ENCODE measurements at places on chromosomes 1 and 21. TPM values are rescaled to one million over a fixed set of nuclear protein-coding genes. Genes with fewer than 3 reads are reported as not detected.
A peak's percentile ranks its signal among the peaks of the same experiment; 100 is the strongest.

- no peak overlapping the region for H3K27ac ChIP-seq
- no peaks in the 10 kb centered on the region for H3K4me1 ChIP-seq
- H3K4me3 ChIP-seq = no peak overlapping the region
These were observed 116.2 kb downstream of the KCNJ6 start for GRCh38 chr21:37800057-37800455.

DNA sequence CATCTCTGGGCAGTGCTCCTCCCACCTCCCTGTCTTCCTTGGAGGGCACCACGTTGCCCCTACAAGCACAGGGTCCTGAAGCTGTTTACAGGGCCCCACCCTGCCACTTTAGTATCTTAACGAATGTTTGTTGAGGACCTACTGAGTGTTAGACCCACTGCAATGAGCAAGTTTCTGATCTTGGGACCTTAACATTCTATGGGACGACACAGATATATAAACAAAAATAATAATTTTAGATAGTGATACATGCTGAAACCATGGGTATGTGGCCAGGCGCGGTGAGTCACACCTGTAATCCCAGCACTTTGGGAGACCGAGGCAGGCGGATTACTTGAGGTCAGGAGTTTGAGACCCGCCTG is 10.1 kb downstream of the ENTREP3 start:
- peak overlapping the region; percentile 62 for H3K4me3 ChIP-seq
- H3K27ac ChIP-seq = peak overlapping the region; percentile 91
- no peaks in the 10 kb centered on the region for H3K27me3 ChIP-seq
- peaks cover 46% of the 10 kb centered on the region for H3K4me1 ChIP-seq
- no peak for DNase-seq

DNA sequence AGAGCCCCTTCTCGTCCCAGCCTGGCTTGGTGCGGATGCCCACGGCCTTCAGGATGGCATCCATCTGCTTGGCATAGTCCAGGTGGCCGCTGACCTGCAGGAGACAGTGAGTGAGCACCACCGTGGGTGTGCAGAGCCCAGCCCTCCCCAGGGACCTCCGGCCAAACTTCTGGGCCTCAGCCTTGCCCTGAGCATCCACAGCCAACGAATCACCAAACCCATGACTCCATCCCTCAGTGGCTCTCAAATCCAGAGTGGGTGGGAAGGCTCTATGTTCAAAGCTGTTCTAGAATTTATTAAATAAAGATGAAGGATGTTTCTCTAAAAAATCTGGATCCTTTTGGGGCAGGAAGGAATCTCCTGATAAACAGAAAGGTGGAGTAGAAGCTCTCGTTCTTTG is 18.7 kb downstream of the HTR6 start:
- no peak for DNase-seq
- H3K27me3 ChIP-seq = no peaks in the 10 kb centered on the region
- H3K4me3 ChIP-seq = no peak overlapping the region
- no peaks in the 10 kb centered on the region for H3K4me1 ChIP-seq

DNA sequence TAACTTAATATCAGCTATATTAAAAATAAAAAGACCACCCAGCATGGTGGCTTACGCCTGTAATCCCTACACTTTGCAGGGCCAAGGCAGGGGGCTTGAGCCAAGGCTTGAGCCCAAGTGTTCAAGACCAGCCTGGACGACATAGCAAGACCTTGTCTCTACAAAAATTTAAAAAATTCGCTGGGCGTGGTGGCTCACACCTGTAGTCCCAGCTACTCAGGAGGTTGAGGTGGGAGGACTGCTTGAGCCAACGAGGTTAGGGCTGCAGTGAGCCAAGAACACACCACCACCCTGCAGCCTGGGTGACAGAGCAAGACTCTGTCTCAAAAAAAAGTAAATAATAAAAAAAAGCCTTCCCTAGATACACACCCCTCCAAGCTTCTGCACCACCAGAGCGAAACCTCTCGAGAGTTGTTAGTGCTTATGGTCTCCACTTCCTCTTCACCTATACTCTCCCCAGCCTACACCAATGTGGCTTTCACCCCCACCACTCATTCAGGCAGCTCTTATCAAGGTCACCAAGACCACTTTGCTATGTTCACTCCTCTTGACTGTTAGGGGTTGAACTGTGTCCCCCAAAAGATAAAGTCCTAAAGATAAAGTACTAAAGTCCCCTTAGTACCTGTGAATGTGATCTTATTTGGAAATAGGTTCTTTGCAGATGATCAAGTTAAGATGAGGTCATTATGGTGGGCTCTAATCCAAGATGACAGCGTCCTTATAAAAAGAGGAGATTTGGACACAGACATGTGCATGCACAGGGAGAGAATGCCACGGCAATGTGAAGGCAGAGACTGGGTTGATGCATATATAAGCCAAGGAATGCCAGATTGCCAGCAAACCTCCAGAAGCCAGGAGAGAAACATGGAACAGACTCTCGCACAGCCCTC is 6.8 kb upstream of the PPP1R15B start:
- no peak overlapping the region for H3K4me3 ChIP-seq
- H3K4me1 ChIP-seq = peaks cover 40% of the 10 kb centered on the region
- DNase-seq = no peak
- H3K27me3 ChIP-seq = no peaks in the 10 kb centered on the region

- peaks cover 5% of the 10 kb centered on the region for H3K4me1 ChIP-seq
- H3K27me3 ChIP-seq = no peaks in the 10 kb centered on the region
- H3K4me3 ChIP-seq = peak overlapping the region; percentile 53
- no peaks in the 10 kb centered on the region for H3K36me3 ChIP-seq
- no peak overlapping the region for H3K27ac ChIP-seq
These were observed 284.7 kb downstream of the CAMTA1 start for GRCh38 chr1:7069931-7070330.

DNA sequence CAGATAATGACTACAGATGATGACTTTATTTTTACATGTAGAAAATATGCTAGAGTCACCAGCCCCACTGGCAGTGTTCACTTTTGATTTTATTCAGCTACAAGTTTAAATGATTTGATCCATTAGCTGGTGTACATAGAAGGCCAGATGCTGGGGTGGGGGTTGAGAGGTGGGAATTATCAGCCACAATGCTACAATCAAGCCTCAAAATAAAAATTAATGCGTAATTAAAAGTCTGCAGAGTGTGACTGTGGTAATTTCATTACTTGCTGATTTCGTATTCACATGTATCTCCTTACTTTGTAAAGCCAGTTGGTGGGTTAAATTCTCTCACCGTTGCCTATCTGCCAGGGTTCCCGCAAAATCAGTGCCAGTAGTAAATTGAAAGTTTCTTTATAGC is 109.3 kb downstream of the GALNT2 start:
- H3K36me3 ChIP-seq = no peaks in the 10 kb centered on the region
- no peak for DNase-seq
- H3K27ac ChIP-seq = no peak overlapping the region

GRCh38 chr1:159860456-159860855 is 2.0 kb downstream of the VSIG8 start:
- no peak for DNase-seq
- no peak overlapping the region for H3K4me3 ChIP-seq
- H3K4me1 ChIP-seq = peaks cover 5% of the 10 kb centered on the region
- H3K27ac ChIP-seq = no peak overlapping the region

DNA sequence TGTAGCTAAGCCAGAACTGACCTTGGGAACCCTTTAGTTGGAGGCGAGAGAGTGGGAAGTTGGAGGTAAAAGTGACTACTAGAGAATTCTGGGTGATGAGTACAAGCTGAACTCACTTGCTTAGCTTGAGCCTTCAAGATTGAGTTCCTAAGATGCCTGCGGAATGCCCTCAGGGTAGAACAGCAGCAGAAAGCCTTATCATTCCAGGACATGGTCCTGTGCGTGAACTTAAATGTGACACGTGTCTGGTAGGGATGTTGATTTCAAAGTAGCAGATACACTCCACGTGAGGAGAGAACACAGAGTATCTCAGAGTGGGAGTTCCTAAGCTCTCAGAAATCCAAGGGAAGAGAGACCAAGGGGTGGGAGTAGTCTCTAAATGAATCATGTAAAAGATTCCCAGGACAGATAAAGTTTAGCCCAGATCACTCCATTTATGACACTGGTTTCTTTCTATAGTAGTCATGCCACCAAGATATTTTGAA is 60.1 kb downstream of the KCNK1 start:
- H3K4me1 ChIP-seq = peaks cover 2% of the 10 kb centered on the region
- H3K36me3 ChIP-seq = no peaks in the 10 kb centered on the region
- DNase-seq = peak; percentile 55
- H3K27me3 ChIP-seq = no peaks in the 10 kb centered on the region

- H3K36me3 ChIP-seq = no peaks in the 10 kb centered on the region
- H3K4me1 ChIP-seq = peaks cover 42% of the 10 kb centered on the region
- no peak overlapping the region for H3K27ac ChIP-seq
- no peaks in the 10 kb centered on the region for H3K27me3 ChIP-seq
These were observed 28.5 kb upstream of the C1orf105 start for GRCh38 chr1:172391976-172392375.

- H3K27ac ChIP-seq = no peak overlapping the region
- H3K4me1 ChIP-seq = peaks cover 37% of the 10 kb centered on the region
These were observed 6.3 kb upstream of the ERRFI1 start for GRCh38 chr1:8032366-8032910.

DNA sequence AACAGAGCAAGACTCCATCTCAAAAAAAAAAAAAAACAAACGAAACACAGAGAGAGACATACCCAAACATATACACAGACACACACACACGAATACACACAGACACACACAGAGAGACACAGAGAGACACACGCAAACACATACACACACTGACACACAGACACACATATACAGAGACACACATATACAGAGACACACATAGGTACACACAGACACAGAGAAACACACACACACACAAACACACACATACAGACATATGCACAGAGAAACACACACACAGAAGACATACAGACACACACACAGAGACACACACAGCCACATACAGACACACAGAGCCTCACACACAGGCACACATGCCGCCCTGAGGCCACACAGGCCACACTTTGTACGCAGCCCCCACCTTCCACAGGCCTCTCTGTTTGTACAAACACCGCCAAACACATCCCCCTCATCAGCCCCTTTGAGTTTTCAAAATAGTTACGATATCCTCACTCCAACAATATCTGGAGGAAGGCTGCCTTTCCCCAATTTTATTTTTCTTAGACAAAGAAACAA is 57.5 kb upstream of the ABCG1 start:
- H3K27ac ChIP-seq = no peak overlapping the region
- no peaks in the 10 kb centered on the region for H3K27me3 ChIP-seq
- peaks cover 11% of the 10 kb centered on the region for H3K4me1 ChIP-seq
- H3K36me3 ChIP-seq = no peaks in the 10 kb centered on the region

DNA sequence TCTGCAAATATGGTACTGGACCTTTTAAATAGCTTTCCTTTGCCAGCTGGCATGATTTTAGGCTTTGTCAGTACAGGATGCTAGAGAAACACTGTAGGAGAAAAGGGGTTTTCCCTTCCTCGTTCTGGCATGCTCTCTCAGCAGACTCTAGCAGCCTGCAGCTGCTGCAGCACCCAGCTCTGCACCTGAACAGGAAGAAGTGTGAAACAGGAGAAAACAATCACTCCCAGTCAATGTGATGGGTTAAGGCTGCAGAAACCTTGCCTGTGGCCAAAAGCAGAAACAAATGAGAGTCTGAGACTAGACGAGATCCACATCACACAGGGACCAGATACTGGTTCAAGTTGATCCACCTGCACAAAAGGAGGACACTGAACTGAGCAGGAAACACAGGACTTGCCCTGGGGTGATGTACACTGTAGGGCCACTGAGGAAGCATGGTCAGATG is 21.2 kb downstream of the OVGP1 start:
- no peaks in the 10 kb centered on the region for H3K4me1 ChIP-seq
- no peaks in the 10 kb centered on the region for H3K27me3 ChIP-seq
- no peak overlapping the region for H3K4me3 ChIP-seq
- DNase-seq = peak; percentile 50
- H3K36me3 ChIP-seq = no peaks in the 10 kb centered on the region

The LCE2A gene
- not detected for total RNA-seq

The EGLN1 gene
- 79.9 TPM for total RNA-seq

The RNF187 gene
- 62.6 TPM for total RNA-seq

The TMEM61 gene
- 0.84 TPM for total RNA-seq

The TIMM17A gene
- total RNA-seq = 32.8 TPM

The PYHIN1 gene
- 1.2 TPM for total RNA-seq

The CCDC24 gene
- total RNA-seq = 6.2 TPM

The BLACAT1 gene
- not detected for total RNA-seq

The ARHGAP30 gene
- total RNA-seq = 4.7 TPM

The KRTAP8-1 gene
- not detected for total RNA-seq

Data from esophagus muscularis mucosa (tissue), 4 donors.